ENCODE measurements at places on chromosomes 2 and 18.

DNA sequence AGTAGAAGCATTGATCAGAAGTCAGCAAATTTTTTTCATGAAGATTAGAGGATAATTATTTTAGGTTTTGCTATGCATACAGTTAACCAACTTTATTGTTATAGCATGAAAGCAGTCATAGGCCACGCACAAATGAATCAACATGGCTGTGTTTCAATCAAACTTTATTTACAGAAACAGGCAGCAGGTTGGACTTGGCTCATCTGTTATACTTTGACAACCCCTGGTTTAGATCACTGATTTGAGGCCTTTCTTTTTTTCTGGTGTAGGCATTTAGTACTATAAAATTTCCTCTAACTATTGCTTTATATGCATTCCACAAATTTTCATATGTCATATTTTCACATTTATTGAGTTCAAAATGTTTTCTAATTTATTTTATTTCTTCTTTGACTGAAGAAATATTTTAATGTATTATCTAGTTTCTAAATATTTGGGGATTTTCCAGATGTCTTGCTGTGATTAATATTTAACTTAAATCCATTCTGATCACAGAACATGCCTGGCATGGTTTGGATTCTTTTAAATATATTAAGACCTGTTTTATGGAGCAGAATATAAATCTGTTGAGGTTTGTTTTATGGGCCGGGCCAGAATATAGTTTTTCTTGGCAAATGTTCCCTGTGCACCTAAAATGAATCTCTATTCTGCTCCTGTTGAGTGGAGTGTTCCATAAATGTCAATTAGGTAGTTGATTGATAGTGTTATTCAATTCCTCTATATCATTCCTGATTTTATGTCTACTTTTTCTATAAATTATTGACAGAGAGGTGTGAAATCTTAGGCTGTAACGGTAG lies 116.3 kb upstream of the KLHL29 start:
- no peak for DNase-seq

- DNase-seq = no peak
These were observed 352.5 kb upstream of the GULP1 start for GRCh38 chr2:187939180-187939579.

DNA sequence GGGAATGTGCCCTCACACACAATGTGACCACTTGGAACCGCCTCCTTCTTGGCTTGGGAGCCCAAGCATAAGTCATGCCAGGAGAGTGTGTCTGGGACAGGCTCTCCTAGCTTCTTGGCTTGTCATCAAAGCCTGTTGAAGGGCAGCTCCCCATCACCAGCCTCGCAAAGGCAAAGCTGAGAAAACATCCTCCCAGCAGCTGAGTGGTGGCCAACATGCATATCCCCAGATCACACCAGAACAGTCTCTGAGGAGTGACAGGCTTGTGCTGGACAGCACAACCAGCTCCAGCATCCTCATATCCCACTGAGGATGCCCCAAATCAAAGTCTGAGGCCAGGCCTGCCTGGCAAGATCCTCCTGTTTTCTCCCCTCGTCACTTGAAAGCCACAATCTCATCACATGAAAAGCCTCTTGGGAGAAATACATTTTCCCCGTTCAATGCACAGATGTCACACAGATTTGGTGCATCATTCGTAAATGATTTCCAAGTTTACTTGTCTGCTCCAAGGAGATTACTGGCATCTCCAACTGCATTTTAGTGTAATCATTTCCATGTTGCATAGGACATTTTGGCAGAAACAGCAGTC lies 269.3 kb downstream of the TTC32 start:
- DNase-seq = no peak

- DNase-seq = no peak
These were observed 133.4 kb downstream of the ZNF407 start for GRCh38 chr18:74731097-74731496.

DNA sequence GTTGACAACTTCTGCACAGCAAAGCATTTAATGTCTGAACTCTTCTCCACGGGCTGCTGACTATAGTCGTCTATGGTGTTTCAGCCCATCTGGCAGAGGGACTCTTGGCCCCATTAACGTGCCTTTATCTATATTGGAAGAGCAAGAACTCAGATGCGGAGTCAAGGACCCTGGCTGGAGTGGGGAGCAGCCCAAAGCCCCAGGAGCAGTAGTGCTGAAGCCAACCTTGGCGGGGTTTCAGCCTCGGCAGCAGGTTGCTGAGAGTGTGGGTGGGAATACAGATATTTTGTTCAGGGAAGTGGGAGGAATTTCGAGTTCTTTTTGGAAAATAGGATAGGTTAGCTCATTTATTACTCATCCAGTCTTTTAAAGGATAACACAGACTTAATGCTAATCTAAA lies 34.2 kb downstream of the TMEM17 start:
- DNase-seq = no peak

GRCh38 chr2:1656961-1657841 lies 87.1 kb downstream of the PXDN start:
- DNase-seq = no peak

- no peak for DNase-seq
These were observed 173.5 kb downstream of the ACTR3 start for GRCh38 chr2:114063346-114063745.

DNA sequence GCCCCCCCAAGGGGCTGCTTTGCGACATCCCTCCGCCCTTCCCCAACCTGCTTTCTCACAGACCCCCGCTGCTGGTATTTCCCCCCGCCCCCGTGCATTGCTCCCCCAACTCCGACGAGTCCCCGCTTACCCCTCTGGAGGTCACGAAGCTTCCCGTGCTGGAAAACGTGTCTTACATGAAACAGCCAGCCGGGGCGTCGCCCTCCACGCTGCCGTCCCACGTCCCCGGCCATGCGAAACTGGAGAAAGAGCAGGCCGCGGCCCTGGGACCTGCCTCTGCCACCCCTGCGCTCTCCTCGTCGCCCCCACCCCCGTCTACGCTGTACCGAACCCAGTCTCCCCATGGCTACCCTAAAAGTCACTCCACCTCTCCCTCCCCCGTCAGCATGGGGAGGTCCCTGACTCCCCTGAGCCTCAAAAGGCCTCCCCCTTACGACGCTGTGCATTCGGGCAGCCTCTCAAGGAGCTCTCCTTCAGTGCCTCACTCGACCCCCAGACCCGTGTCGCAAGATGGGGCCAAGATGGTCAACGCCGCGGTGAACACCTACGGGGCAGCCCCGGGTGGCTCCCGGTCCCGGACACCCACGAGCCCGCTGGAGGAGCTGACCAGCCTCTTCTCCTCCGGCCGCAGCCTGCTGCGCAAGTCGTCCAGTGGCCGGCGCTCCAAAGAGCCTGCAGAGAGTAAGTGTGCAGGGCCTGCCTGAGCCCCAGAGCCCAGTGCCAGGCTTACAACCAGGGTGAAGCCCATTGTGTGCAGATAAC lies 183.0 kb downstream of the NYAP2 start:
- no peak for DNase-seq

GRCh38 chr2:217642944-217643343 lies 359.9 kb downstream of the TNS1 start:
- DNase-seq = no peak

- no peak for DNase-seq
These were observed 191.7 kb downstream of the ANKRD36C start for GRCh38 chr2:95799892-95800291.

- DNase-seq = peak; percentile 67
These were observed 108.7 kb downstream of the DPP10 start for GRCh38 chr2:114550895-114551793.

GRCh38 chr18:657311-658000 lies at the start of gene TYMS:
TSS of gene TYMS (plus strand) at chr18:657653. CDS start at chr18:657743, 90 bp downstream.
- no peak for DNase-seq

Data from inflammatory macrophage treated with lipopolysaccharide for 1 hour (primary cell).